Colonic mucosa (tissue), 4 donors: ENCODE measurements at places on chromosomes 12 and 14. TPM values are rescaled to one million over a fixed set of nuclear protein-coding genes. Genes with fewer than 3 reads are reported as not detected.
A peak's percentile ranks its signal among the peaks of the same experiment; 100 is the strongest.

Gene SMIM41
- total RNA-seq = 0.58 TPM

Gene KCNA5
- 0.11 TPM for total RNA-seq

GRCh38 chr12:111590552-111590951 lies 8.6 kb downstream of the ATXN2 start:
- H3K27ac ChIP-seq = no peak overlapping the region
- no peak overlapping the region for H3K4me3 ChIP-seq
- H3K36me3 ChIP-seq = no peaks in the 10 kb centered on the region
- H3K4me1 ChIP-seq = no peaks in the 10 kb centered on the region
- no peaks in the 10 kb centered on the region for H3K27me3 ChIP-seq

DNA sequence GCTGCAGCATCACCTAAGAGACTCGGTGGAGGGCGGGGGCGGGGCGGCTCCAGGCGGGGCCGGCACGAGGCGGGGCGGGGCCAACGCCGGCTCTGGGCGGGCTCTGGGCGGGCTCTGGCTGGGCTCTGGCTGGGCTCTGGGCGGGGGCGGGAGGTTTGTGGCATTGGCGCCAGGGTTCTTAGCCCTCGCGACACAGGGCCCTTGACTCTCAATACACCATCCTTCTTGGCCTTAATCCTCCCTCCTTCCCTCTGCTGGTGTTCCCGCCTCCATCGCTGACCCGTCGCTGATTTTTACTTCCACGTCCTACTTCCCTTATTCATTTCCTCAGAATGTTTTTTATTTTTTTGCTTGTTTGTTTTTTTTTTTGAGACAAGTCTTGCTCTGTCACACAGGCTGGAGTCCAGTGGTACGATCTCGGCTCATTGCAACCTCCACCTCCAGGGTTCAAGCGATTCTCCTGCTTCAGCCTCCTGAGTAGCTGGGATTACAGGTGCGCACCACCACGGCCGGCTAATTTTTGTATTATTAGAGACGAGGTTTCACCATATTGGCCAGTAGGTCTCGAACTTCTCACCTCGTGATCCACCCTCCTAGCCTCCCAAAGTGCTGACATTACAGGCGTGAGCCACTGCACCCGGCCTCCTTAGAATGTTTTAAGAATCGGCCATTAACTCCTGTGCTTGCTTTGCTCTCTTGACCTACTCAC lies at the start of gene BLTP3B:
Gene BLTP3B (minus strand): TSS at position 24 of the 709 bp plus-strand sequence. CDS start 239 bp downstream, outside the sequence.
- no peaks in the 10 kb centered on the region for H3K4me1 ChIP-seq
- peak; percentile 92 for DNase-seq
- H3K27me3 ChIP-seq = no peaks in the 10 kb centered on the region

GRCh38 chr12:104285740-104286515 lies 17.6 kb upstream of the EID3 start:
- no peaks in the 10 kb centered on the region for H3K27me3 ChIP-seq
- peak; percentile 68 for DNase-seq
- H3K36me3 ChIP-seq = no peaks in the 10 kb centered on the region
- peaks cover 7% of the 10 kb centered on the region for H3K4me1 ChIP-seq
- H3K4me3 ChIP-seq = no peak overlapping the region
- H3K27ac ChIP-seq = peak overlapping the region; percentile 97

DNA sequence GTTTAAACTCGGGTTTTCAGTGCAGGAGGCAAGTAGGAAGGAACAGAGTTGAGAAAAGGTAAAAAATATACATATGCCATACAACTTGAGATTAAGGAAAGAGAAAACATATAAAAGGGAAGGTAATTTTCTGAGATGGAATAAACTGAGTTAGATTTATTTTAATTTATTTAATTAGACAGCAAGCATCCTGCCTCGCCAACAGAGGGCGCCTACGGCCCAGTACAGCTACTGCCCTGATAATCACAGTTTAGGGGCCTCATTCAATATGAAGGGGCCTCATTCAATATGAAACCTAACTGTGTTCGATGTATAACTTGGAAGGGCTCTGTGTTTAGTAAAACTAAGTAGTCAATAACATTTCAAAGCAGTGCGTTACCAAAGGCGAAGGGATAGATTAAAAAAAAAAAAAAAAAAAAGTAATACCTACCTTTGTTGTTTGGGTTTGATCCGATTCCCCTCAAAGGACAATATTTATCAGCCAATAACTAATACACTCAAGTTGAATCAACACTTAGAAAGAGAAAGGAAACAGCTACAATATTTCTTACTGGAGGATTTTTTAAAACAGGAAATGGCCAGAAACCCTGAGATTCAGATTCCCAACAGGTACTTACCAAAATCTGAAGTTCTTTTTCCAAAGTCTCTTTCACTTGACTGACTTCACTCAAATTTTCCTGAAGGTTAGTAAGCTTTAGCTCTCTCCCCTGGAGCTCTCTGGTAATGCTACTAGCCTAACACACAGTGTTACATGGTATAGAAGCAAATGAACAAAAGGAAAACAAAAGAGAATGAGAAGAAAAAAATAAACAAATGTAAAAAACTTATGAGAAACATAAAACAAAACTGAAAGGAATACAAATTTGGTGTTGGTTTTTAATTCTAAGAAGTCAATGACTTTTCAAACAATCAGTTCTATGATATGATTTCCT lies 70.0 kb upstream of the VPS33A start:
- H3K27me3 ChIP-seq = no peaks in the 10 kb centered on the region
- DNase-seq = no peak
- H3K4me3 ChIP-seq = no peak overlapping the region
- no peaks in the 10 kb centered on the region for H3K4me1 ChIP-seq

DNA sequence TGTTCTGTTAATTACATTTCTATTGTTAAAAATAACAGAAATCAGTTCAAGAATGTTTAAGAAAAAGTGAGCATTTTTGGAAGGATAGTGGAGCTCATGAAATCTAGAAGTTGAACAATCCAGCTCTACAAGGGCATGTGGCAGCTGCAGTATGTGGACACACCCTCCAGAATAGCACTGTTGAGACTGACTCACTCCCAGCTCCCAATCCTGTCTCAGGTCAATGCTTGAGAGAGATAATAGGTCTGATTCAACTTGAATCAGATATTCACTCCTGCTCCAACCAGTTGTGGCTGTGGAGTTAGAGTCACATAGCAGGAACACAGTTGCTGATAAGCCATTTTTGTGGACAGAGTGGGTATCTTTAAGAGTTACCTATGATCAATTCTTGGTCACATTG lies 113.0 kb upstream of the NTF3 start:
- H3K4me1 ChIP-seq = no peaks in the 10 kb centered on the region
- H3K4me3 ChIP-seq = no peak overlapping the region
- H3K27ac ChIP-seq = no peak overlapping the region
- H3K27me3 ChIP-seq = no peaks in the 10 kb centered on the region

- no peaks in the 10 kb centered on the region for H3K36me3 ChIP-seq
- no peak overlapping the region for H3K4me3 ChIP-seq
- H3K4me1 ChIP-seq = no peaks in the 10 kb centered on the region
- no peaks in the 10 kb centered on the region for H3K27me3 ChIP-seq
- DNase-seq = peak; percentile 94
- peak overlapping the region; percentile 87 for H3K27ac ChIP-seq
Measured at GRCh38 chr12:14554281-14555007, 13.2 kb downstream of the PLBD1 start.

- H3K27me3 ChIP-seq = no peaks in the 10 kb centered on the region
- no peak for DNase-seq
- no peak overlapping the region for H3K27ac ChIP-seq
- H3K36me3 ChIP-seq = no peaks in the 10 kb centered on the region
Measured at GRCh38 chr14:57319636-57320192, 50.9 kb downstream of the AP5M1 start.

GRCh38 chr14:67567654-67568053 lies 32.4 kb downstream of the PIGH start:
- no peak overlapping the region for H3K27ac ChIP-seq
- no peak overlapping the region for H3K4me3 ChIP-seq
- no peak for DNase-seq
- H3K27me3 ChIP-seq = no peaks in the 10 kb centered on the region
- no peaks in the 10 kb centered on the region for H3K4me1 ChIP-seq
